ENCODE measurements at places on chromosomes 3 and 15. TPM values are rescaled to one million over a fixed set of nuclear protein-coding genes. Genes with fewer than 3 reads are reported as not detected.
A peak's percentile ranks its signal among the peaks of the same experiment; 100 is the strongest.

Gene HHATL
- total RNA-seq, result not detected

Gene SAXO2
- total RNA-seq, result 3.2 TPM

Gene ASB14
- total RNA-seq, result not detected

DNA sequence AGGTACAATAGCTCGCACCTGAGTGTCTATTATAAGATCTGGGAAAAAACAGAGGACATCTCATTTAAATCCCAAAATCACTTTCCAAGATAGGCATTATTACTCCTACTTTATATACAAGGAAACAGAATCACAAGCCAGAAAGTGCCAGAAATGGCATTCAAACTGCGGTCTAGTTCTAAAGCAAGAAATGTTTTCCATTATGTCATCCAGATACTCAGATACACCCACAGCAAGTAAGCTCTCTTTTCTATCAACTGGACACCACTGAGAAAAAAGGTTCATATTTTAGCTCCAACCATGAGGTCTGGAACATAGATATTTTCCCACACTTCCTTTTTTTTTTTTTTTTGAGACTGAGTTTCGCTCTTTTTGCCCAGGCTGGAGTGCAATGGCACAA lies 8.1 kb downstream of the SLC33A1 start:
- H3K27me3 ChIP-seq, result no peaks in the 10 kb centered on the region
- no peak overlapping the region for H3K4me3 ChIP-seq
- no peak overlapping the region for H3K27ac ChIP-seq
- H3K4me1 ChIP-seq, result peaks cover 2% of the 10 kb centered on the region
- DNase-seq, result no peak
- no peaks in the 10 kb centered on the region for H3K36me3 ChIP-seq

DNA sequence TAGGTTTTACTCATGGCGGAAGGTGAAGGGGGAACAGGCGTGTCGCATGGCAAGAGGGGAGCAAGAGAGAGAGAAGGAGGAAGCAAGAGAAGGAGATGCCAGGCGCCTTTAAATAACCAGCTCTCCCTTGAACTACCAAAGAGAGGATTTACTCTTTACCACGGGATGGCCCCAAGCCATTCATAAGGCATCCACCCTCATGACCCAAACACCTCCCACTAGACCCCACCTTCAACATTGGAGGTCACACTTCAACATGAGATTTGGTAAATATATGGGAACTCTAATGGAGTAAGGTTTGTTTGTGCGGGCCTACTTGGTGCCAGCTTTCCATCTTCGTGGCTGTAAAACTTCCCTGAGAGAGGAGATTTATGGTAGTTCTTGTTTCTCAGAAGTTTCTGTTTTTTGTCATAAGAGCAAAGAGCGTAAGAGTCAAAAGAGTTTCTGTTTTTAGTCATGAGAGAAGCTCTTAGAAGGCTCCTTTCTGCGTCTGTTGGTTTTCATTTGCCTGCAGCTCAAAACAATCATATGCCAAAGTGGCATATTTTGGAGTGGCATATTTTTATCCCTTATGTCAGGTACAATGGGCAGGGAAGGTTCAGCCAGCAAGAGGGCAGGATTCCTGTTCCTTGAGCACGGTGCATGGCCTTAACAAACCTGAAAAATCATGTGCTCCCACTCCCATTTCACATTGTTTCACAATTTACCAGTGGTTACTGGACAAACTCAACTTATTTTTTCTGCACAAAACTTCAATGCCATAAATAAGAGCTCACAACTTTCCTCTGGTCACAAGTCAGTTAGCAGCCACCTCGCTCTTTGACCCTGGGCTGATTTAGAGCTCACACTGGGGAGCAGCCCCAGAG lies 12.5 kb downstream of the PML start:
- no peaks in the 10 kb centered on the region for H3K27me3 ChIP-seq
- peaks cover 2% of the 10 kb centered on the region for H3K4me1 ChIP-seq
- no peak overlapping the region for H3K4me3 ChIP-seq
- H3K27ac ChIP-seq, result peak overlapping the region; percentile 25

DNA sequence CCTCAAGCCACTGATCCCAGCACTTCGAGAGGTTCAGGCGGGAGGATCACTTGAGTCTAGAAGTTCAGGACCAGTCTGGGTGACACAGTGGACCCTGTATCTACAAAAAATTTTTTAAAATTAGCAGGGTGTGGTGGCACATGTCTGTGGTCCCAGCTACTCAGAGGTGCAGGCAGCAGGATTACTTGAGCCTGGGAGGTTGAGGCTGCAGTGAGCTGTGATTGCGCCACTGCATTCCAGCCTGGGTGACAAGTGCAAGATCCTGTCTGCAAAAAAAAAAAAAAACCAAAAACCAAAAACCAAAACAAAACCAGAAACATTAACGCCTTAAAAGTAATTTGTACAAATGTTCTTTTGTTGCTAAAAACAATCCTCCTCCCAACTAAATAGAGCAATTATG lies 27.9 kb upstream of the SLC12A8 start:
- no peak overlapping the region for H3K4me3 ChIP-seq
- no peak for DNase-seq
- H3K4me1 ChIP-seq, result no peaks in the 10 kb centered on the region
- H3K27me3 ChIP-seq, result no peaks in the 10 kb centered on the region
- peaks cover 2% of the 10 kb centered on the region for H3K36me3 ChIP-seq

DNA sequence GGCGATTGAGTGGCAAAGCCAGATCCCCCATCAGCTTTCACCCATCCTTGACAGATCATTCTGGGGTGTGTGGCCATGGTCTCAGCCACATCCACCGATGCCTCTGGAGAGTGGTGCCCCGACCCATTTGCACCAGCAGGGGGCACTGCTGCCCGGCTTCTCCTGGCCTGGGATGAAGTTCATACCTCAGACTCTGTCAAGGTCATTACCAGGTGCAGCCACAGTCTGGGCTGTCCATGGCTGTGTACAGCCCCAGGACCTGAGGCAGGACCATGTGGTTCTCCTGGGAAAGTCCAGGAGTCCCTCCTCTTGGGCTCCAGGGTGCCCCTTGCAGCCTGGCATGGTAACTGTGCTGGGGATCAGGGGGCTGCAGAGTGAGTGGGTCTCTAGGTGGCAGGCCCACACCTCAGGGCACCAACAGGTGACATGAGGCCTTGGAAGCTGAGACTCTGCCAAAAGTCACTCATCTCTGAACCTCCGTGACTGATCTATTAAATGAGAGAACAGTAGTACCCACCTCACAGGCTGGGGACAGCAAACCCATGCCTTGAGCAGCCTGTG lies 67.2 kb downstream of the CACNA2D2 start:
- H3K27me3 ChIP-seq, result no peaks in the 10 kb centered on the region
- DNase-seq, result peak; percentile 72
- no peaks in the 10 kb centered on the region for H3K4me1 ChIP-seq
- no peaks in the 10 kb centered on the region for H3K36me3 ChIP-seq
- H3K27ac ChIP-seq, result no peak overlapping the region
- H3K4me3 ChIP-seq, result no peak overlapping the region

GRCh38 chr15:48898032-48898431 lies 20.1 kb downstream of the EID1 start:
- H3K27ac ChIP-seq, result no peak overlapping the region
- H3K4me1 ChIP-seq, result no peaks in the 10 kb centered on the region
- H3K4me3 ChIP-seq, result no peak overlapping the region
- DNase-seq, result no peak
- no peaks in the 10 kb centered on the region for H3K36me3 ChIP-seq

Measured in kidney (tissue), 22 donors.